Kidney (tissue), 22 donors: ENCODE measurements at places on chromosomes 5 and 9. TPM values are rescaled to one million over a fixed set of nuclear protein-coding genes. Genes with fewer than 3 reads are reported as not detected.

DNA sequence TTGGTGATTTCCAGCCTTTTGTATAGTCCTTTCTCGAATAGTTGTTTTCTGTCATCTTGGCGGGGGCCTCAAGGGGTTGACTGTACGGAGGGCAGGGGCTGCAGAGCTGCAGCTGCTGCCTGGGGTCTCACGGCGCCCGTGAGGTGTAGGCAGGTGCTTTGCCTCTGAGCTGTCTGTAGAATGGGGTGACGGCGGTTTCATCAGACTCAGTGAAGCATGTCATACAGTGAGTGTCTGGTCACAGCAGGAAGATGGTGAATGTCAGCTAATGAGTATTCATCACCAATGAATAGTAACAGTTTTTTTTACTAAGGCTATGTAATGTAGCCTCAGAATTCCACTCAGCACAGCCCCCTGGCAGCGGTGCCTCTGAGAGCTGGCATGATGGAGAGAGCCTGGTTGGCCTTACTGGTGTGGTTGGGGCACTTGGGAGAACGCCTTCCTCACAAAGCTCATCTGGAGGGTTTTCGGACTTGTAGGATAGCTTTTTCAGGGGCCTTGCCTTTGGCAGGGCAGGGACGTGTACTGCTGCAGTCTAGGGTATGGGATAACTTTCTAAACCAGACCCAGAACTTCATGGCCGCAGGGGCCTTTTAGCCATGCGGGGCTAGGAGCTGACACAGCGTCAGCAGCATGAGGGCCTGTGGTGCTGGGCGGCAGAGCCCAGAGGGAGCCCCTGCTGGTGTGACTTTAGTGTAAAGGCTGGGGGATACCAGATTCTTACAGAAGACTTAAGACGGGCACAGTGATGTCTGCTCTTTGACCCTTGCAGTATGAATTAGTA, 15.0 kb downstream of the TENT4A start:
- DNase-seq = no peak

GRCh38 chr5:111242606-111243005, 18.4 kb downstream of the CAMK4 start:
- no peak for DNase-seq

GRCh38 chr5:128407944-128408343, 130.1 kb downstream of the FBN2 start:
- DNase-seq = no peak

DNA sequence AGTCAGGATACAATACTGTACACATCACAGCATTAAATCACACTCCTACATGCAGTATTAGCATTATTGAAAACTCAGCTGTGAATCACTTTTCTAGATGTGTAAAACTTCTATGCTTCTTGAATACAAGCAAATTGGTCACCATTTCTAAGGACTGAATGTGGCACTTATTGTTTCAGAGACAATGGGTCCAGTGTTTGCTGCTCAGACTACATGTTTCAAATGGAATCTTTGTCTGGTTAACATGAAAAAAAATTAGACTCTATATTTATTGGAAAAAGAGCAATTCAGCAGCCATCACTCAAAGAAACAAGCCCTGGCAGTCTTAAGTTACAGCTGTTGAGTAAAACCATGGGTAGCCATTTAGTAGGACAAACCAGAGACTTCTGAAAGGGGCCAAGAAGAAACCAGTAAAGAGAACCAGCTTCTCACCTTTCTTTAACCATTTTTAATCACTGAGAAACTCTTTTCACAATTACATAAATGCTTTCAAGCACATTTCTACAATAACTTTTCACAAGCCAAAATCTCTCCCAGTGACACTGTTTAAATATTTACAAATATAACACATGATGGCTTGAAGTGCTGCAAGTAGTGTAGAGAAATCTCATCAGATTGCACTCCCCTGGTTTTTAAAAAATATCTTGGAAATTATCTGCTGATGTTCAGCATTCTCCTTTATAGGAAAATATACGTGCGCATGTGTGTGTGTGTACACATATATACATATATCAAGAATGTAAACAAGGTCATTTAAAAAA, 35.2 kb downstream of the OR2K2 start:
- no peak for DNase-seq

GRCh38 chr5:6573651-6574101, 59.2 kb downstream of the NSUN2 start:
- DNase-seq = no peak

DNA sequence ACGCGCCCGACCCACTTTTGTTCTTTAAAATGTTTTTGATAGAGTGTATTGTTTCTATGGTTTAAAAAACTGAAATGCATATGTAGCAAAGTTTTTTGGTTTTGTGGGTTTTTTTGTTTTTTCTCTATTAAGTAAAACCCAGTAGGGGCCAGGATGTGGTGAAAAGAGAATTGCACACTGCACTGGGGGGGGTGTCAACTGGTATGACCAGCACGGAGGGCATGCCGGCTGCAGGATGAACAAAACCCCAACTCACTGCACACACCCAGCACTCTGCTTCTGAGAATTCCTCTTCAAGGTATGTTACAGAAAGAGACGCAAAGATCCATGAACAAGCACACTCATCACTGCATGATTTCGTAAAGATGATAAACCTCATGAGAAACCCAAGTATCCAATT, 75.0 kb downstream of the STK10 start:
- no peak for DNase-seq

DNA sequence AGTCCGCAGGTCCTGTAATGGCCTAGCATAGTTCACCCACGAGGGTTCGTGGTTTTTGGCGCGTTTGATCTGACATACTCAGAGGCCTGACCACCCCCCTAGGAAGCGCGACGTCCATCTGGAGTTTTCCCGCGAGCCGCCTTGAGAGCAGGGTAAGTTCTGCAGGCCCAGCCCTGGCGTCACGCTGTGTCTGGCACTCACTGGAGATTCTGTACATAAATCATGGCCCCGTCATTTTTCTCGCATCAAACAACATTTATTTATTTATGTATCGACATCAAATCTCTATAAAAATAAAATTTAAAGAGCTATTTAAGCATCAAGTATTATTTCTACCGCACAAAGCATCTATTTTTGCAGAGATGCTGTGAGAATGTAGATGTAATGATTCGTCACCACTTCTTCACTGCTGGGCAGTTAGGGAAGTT, 437 bp upstream of the TRIM41 start:
- DNase-seq = no peak

DNA sequence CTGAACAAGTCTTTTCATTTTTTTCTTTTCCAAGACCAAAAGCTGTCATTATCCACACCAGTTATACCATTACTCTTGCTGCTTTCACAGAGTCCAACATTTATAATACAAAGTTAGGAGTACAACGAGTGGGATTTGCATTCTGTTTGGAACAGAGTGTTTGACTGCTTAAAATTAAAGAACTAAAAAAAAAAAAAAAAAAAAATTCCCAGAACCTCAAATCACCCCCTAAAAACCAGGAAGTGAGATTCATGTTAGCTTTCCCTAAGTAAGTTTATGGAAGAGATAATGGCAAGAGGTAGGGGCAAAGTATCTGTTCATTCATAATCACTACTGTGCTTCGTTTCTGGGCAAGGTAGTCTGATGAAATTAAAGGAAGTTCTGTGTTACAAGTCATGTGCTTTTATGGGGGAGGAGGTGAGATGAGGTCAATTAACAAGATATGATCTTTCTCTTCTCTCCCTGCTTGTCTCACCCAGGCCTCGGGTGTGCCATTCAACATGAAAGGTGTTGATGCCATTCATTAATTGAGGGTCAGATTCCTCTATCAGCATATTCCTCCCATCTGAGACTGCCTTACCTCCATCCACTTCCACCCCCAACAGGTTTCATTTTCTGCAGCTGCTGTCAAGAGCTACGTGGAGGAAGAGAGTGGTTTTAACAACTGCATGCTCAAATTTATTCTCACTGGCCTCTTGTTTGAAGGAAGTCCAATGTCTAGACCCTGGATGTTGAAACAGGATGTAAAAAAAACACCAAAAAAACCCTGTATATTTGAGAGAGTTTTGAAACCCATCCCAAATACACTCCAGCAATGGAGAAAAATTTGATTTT, 58.1 kb downstream of the MARCHF3 start:
- DNase-seq = no peak

- DNase-seq = no peak
Measured at GRCh38 chr5:142659405-142659804, 26.5 kb downstream of the FGF1 start.

DNA sequence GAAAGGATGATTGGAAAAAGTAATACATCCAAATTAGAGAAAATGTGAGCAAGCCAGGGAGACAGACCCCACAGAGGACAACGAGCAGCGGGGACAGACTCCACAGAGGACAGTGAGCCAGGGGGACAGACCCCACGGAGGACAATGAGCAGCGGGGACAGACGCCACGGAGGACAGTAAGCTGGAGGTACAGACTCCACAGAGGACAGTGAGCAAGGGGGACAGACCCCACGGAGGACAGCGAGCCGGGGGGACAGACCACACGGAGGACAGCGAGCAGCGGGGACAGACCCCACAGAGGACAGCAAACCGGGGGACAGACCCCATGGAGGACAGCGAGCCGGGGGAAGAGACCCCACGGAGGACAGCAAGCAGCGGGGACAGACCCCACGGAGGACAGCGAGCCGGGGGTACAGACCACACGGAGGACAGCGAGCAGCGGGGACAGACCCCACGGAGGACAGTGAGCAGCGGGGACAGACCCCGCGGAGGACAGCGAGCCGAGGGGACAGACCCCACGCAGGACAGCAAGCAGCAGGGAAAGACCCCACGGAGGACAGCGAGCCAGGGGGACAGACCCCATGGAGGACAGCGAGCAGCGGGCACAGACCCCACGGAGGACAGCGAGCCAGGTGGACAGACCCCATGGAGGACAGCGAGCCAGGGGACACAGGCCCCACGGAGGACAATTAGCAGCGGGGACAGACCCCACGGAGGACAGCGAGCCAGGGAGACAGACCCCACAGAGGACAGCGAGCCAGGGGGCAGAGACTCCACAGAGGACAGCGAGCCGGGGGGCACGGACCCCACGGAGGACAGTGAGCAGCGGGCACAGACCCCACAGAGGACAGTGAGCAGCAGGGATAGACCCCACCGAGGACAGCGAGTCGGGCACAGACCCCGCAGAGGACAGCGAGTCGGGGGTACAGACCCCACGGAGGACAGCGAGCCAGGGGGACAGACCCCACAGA, 1.9 kb upstream of the ZDHHC11 start:
- no peak for DNase-seq

FAT2 gene
- 0.37 TPM for polyA plus RNA-seq

PCDHB7 gene
- polyA plus RNA-seq = 0.97 TPM

GPR150 gene
- polyA plus RNA-seq = 0.19 TPM

OTULINL gene
- 7.1 TPM for polyA plus RNA-seq
